ENCODE measurements at places on chromosomes 2 and 18. TPM values are rescaled to one million over a fixed set of nuclear protein-coding genes. Genes with fewer than 3 reads are reported as not detected.

TMEM182 gene
- total RNA-seq: 8.3 TPM

DNA sequence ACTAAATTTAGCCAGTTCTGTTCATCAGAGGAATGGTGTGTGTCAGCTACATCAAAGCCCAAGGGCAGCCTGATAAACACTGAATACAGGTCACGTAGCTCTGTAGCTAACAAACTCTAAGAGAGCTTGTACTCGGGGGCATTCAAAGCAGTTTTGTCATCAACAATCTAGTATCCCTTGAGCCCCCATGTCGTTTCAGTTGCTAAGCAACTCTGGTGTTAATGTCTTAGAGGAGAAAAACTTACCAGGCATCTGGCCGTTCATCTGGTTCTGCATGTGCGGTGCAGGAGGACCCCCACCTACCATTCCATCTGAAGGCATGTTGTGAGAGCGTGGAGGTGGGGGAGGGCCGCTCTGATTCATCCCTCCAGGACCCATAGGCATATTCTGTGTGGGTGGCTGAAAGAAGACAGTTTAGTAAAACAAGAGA lies 33.1 kb downstream of the SS18 start:
- DNase-seq: no peak

- DNase-seq: no peak
Measured at GRCh38 chr2:179021258-179021657, 28.7 kb downstream of the CCDC141 start.

GRCh38 chr18:79690071-79690470 lies 10.5 kb downstream of the CTDP1 start:
- no peak for DNase-seq

DNA sequence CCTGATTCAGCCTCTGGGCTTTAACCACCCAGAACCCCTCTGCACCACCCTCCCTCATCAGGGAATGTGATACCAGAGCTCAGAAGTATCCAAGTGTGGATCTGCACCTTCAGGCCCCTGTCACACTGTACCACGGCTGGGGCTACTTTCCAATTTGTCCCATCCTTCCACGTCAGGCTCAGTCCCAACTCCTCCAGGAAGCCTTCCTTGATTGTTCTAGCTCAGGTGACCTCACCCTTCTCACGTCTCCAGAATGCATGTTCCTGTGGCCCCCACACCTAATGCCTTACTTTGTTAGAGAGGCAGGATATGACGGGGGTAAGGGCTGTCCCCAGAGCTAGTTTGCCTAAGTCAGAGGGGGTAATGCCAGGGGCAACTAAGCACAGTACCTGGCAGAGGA lies 134.3 kb downstream of the TFCP2L1 start:
- DNase-seq: no peak

RAB17 gene
- not detected for total RNA-seq

- no peak for DNase-seq
Measured at GRCh38 chr18:48064978-48065600, 134.6 kb upstream of the SMAD2 start.

SPP2 gene
- total RNA-seq: 0.23 TPM

DNA sequence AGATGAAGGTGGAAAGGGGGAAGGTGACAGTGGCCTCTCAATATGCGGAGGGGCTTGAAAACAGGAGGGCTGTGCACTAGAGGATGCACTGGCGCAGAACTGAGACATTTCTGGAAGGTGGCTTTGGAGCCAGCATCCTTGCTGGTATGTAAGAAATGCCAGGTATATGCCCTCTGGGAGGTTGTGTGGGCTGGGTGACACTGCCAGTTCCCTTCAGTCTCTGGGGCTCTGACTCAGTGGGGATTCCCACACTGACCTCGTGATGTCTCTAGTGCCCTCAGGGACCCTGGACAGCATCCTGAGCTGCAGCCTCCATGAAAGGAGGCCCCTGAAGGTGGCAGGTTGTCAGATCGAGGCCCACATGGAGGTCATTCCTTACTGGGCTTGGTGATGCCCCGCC lies 74.0 kb downstream of the AGAP1 start:
- DNase-seq: no peak

GRCh38 chr18:9925369-9925768 lies 11.6 kb downstream of the VAPA start:
- no peak for DNase-seq

DNA sequence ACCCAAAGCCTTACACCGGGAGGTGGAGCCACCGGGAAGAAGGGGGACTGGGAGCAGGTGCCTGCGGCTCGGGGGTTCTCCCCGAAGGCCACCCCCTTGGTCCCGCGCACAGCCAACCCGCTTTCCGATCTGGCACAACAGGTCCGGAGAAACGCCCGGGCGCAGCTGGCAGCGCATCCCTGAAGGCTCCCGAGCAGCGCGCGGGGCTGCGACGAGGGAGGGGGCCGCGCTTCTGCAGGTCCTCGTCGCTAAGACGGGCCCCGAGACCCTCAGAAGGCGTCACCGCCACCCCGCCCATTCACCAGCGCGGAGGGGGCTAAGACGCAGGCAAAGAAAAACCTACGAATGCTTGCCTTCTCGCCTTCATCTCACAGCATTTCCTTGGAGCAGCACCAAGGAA lies 1.8 kb downstream of the CBLN2 start:
- no peak for DNase-seq

- DNase-seq: no peak
Measured at GRCh38 chr18:5334456-5335075, 39.0 kb upstream of the ZBTB14 start.

RGPD3 gene
- 0.03 TPM for total RNA-seq

GRCh38 chr2:223641082-223641481 lies 38.9 kb upstream of the SCG2 start:
- no peak for DNase-seq

- no peak for DNase-seq
Measured at GRCh38 chr18:26205318-26205717, 20.9 kb upstream of the TAF4B start.

GRCh38 chr2:135931776-135932443 lies 53.5 kb downstream of the DARS1 start:
- DNase-seq: no peak

C2orf78 gene
- total RNA-seq: not detected

SKOR2 gene
- not detected for total RNA-seq

ATOH8 gene
- 3.8 TPM for total RNA-seq

- DNase-seq: no peak
Measured at GRCh38 chr2:201709747-201710146, 11.3 kb upstream of the MPP4 start.

DNA sequence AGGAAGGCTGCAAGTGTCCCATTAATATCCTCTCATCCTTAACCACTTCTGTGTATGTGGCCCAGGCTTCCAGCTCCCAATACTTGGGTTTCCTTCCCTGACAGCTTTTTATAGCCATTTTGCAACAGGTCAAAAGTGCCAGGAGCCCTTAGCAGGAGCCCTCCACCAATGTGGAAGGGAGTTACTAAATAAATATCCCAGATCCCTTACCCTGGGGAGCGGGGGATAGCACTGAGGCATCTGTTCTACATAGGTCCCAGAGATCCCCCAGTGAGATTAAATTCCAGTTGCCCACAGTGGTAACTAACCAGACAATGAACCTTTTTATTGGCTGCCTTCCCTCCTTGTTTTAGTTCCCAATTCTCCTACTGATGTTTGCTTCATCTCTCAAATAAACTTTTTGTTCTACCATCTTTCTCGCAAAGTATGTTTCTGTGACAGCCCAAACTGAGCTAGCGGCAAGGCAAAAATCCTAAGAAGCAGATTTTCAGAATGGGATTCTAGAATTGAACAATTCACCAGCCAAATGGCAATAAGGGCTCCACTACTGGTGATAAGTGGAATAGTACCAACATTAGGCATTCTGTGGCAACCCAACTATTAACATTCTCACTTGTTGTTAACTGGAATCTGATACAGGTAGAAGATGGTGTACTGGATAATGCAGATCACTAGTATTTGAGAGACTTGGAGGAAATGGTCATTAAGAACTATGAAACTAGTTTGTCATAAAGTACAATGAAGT lies 83.9 kb upstream of the MAPRE2 start:
- peak; percentile 15 for DNase-seq

DNA sequence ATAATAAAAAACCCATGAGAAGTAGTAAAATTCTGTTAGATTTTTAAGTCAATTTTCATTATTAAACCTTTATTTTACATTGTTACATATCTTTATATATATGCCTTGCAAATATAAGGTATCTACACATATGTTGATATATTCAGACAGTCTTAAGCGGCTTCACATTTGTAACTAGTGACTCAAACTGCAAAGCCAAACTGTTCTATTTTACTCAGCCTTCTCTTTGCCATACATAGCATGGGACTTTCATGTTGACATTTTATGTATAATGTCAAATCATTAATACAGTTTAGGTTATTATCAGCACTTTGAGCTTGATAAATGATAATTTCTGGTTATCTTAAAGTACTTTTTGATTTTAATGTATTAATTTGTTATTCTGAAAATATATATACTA lies 125.0 kb upstream of the WDSUB1 start:
- no peak for DNase-seq

DCDC2C gene
- 0.33 TPM for total RNA-seq

DNA sequence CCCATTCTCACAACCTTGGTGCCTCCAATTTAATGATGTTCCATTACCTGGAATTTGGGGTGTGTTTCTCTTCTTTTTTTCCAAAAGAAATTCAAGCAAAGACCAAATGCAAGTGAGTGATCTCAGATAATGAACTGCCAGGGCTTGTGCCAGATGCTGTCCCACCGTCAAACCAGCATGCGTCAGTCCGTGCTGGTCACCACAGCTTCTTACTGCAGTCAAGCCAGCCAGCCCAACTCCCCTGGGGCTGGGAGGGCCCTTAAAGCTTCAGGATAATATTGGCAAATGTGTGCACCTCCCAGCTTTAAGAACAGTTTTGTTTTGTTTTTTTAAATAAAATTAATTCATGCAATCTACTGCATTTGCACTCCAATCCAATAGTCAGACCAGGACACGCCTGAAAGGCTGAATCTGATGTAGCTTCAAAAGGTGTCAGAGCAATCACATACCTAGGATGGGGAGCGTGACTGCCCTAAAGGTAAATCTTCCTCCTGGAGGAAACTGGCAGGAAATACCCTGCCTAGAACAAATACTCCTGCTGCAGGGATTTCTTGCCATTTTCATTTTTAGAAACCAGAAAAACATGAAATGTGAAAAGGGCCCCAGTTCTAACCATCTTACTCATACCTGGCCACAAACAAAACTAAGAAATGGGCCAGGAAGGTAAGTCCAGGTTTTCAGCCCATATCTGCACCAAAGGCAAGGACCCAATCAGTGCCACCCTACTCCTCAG lies 26.8 kb upstream of the SP3 start:
- no peak for DNase-seq

GRCh38 chr18:50460716-50461115 lies 85.9 kb downstream of the SKA1 start:
- no peak for DNase-seq

DNA sequence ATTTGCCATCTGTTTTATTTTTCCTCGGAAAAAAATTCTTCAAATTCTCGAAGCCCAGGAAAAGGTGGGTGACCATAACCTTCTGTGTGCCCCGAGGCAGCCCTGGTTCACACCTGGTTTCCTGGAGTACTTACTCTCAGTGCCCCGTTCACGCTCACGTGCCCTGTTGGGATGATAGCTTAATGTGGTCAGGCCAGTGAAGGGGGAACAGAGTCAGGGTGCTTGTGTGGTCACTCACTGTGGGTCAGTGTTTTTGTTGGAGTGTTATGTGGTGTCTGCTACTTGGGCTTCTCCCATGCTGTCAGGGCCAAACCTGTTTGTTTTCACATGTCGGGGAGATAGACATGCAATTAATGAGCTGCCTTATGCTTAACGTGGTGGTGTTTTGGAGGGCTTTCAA lies 78.1 kb downstream of the MAP4K4 start:
- no peak for DNase-seq

NLRC4 gene
- total RNA-seq: not detected

DNA sequence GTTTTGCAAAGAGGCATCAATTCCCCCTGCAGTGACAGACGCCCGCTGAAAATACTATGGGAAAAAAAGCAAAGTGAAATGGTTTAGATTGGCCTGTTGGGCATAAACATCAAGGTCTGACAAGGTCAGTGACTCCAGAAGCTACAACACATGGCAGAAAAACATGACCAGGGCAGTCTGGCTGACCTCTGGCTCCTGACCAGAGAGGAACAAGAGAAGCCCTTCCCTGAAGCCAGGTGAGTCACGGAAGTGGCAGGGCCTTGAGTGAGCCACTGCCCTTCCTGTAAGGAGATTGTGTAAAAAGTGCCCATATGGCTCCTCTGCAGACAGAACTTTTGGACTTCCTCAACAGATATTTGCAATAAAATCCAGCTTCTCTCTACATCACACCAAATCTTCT lies 72.0 kb downstream of the DNER start:
- DNase-seq: peak; percentile 66

EHD3 gene
- total RNA-seq: 17.5 TPM

DNA sequence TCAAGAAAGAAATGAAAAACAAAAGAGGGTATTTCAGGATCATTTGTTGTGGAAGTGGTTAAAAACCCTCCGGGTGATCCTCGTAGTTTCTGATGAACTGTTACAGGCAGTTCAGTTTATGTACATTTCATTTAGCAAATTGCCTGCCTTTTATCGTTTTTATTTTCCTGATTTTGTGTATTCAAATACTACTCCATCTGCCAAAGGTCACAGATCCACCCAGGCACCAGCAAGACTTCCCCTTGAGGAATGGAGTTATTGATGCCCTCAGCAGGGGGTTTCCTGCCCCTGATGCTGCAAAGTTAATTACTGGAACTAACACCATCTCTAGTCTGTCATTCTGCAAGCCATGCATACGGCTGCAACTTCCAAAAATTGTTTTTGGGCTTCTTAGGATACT lies 641.9 kb downstream of the SLC4A3 start:
- no peak for DNase-seq

DNA sequence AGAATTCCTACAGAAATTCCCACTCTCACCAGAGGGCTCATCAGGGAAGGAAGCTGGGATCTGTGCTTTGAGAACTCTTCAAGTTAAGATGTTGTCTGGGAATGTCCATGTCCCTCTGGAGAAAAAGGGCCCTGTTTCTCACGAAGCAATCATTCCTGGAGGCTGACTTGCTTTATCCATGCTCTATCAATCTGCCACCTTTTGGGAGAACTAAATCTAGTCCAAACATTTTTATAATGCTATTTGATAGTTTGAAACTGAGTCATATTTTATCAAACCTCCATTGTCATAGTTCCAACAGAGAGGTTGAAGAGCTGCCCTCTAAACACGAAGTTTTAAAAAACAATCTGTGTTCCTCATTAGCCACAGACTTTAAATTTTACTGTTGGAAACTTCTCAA lies 219.2 kb downstream of the MTX2 start:
- no peak for DNase-seq

GRCh38 chr2:100629309-100629708 lies 66.5 kb downstream of the PDCL3 start:
- DNase-seq: no peak

MFF gene
- total RNA-seq: 132 TPM

- DNase-seq: no peak
Measured at GRCh38 chr18:5416112-5416511, 120.6 kb upstream of the ZBTB14 start.

CFC1 gene
- not detected for total RNA-seq

- peak; percentile 90 for DNase-seq
Measured at GRCh38 chr18:55856229-55856628, 268.2 kb upstream of the TCF4 start.

ALPG gene
- not detected for total RNA-seq

ALKAL2 gene
- not detected for total RNA-seq

GRCh38 chr2:27965841-27966240 lies 75.3 kb downstream of the BABAM2 start:
- DNase-seq: no peak

CACNB4 gene
- total RNA-seq: 0.29 TPM

GRCh38 chr2:71748227-71748626 lies 294.9 kb downstream of the DYSF start:
- no peak for DNase-seq
